IMR-90 (cell line): ENCODE measurements at places on chromosomes 2 and 18.

DNA sequence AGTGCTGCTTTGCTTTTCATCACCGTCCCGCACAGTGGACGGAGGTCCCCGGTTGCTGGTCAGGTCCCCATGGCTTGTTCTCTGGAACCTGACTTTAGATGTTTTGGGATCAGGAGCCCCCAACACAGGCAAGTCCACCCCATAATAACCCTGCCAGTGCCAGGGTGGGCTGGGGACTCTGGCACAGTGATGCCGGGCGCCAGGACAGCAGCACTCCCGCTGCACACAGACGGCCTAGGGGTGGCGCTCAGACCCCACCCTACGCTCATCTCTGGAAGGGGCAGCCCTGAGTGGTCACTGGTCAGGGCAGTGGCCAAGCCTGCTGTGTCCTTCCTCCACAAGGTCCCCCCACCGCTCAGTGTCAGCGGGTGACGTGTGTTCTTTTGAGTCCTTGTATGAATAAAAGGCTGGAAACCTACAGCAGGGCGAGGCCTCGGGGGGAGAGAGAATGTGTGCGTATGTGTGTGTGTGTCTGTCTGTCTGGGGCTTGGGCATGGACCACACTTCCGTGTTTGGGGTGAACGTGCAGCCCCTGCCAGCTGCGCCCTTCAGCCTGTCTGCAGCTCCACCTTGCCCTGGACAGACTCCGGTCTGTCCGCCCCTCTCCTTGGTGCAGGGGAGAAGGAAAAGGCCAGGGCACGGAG is 32.3 kb downstream of the GPC1 start:
- DNase-seq = no peak

- no peak for DNase-seq
Observed at GRCh38 chr2:3192920-3193319, 184.7 kb downstream of the EIPR1 start.

DNA sequence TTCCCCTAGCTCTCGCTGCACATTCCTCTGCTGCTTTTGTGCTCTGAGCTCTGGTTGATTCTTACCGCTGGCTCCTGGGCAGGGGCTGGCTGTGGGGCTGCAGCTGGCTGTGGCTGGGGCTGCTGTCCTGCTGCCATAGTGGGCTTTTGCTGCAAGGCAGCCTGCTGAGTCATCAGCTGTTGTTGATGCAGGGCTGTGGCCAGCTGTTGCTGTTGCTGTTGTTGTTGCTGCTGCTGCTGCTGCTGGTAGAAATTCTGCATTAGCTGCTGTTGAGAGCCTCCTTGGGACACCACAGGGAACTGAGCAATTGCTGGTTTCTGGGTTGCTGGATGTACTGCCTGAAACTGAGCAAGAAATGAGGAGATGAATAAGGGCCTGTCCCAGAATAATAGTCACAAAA is 77.2 kb upstream of the NFU1 start:
- DNase-seq = peak; percentile 89

DNA sequence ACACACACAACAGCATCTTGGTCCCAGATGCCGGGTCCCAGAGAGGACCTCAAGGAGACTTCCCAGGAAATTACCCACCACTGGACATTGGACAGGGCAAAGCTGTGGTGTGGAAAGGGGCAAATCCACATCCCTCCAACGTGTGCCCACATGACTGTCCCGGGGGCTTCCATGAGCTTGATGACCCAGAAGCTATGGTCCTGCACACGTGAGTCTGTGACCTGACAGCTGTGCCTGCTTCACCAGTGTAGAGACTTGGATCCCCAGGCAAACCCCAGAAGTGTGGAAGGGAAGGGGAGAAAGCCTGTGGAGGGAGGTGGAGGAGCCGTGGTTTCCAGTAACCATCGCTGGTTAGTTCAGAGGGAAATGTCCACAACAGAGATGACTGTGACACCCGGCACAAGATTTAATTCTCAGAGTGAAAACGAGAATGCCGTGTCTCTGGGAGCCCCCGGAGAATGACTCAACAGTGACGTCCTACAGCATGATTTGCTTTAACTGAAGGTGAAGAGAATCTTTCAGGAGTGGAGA is 19.1 kb upstream of the GPR55 start:
- no peak for DNase-seq

DNA sequence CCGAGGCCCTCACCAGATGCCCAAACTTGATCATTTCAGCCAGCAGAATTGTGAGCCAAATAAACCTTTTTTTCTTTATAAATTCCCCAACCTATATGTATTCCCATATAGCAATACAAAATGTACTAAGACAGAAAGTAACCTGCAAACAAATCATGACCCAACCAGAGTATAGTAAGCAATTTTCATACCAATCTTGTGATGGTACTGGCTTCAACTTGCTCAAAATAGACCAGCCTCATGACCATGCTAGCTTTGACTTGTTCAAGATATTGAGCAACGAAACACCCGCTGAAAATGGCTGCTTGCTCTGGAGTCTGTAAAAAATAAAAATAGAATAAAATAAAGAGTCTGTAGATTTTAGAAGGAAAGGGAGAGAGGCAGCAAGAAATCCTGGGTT is 97.6 kb downstream of the C1D start:
- DNase-seq = no peak

GRCh38 chr2:138922973-138923563 is 142.9 kb upstream of the NXPH2 start:
- DNase-seq = no peak

DNA sequence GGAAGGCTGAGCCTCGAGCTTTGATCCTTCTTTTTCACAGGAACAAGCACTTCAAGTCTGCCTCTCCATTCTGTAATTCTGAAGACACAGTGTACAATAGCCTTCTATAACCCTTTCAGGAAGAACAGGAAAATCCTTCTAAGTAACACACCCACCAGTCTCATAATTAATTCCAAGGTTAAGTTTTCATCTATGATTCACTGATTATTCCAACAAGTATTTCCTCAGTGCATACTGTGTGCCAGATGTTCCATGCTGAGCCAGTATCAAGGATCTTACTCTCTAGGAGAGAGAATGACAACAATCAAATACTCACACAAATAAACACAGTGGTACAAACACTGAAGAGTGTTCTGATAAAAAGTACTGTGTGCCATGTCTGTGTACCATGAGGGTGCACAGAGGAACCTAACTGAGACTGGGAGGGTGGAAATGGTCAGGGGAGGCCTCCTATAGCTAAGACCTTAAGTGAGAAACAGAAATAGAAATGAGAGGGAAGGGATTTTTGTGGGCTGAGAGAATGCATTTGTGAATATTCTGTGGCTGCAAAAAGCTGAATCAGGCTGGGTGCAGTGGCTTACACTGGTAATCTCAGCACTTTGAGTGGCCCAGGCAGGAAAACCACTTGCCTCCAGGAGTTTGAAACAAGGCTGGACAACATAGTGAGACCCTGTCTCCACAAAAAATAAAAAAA is 7.3 kb upstream of the MTLN start:
- peak; percentile 48 for DNase-seq

- no peak for DNase-seq
Observed at GRCh38 chr2:177445200-177445599, 52.6 kb downstream of the AGPS start.

DNA sequence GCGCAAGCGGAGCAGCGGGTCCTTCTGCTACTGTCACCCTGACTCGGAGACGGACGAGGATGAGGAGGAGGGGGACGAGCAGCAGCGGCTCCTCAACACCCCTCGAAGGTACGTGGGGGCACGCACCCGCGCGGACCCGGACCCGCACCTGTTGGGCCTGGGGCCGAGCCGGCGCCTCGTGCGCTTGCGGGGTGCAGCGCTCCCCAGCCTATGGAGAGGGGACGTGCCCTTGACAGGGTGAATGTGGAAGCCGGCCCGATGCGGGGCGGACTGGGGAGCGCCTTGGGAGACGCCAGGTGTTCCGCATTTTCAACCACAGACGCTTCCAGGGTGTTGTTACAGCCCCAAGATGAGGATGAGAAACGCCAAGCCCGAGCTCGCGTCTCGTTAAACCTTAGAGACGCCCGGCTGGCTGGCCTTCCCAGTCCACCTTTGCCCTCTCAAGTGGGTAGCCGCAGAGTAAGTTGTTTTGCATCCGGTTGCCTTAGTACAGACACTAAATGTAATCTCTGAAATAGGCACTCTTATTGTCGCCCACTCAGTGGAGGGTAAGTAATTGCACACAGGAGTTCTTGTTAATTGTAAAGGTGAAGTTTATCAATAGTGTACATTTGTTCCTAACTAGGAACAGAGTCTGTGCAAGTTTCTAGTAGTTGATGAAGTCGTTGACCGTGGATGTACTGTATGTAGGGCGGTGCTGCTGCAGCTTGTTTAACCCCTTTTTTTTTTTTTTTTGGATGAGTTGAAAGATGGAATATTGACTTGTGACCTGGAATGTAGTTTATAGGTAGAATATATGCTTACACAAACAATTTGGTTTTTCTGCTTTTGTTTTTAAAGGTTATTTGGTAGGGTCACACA is 815 bp downstream of the GMCL1 start:
- DNase-seq = no peak

DNA sequence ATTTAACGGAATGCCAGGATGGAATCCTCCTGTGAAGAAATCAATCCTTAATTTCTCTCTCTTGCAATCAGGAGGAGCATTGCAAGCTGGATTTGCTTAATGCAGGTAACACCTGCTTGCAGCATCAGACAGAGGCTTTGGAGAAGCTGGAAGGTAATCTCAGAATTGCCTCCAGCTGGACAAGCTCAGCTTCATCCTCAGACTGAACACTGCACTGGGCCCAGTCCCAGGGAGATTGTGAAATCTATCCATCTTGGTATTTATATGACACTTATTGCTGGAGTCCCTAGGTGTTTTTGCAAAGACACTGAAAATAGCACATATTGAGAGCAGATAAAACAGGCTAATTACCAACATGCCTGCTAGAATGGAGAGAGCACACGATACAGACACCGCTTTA is 179.4 kb upstream of the SESTD1 start:
- DNase-seq = peak; percentile 45

GRCh38 chr2:225937625-225938187 is 538.2 kb downstream of the NYAP2 start:
- DNase-seq = peak; percentile 36

GRCh38 chr2:177882501-177882900 is 190.1 kb downstream of the PDE11A start:
- DNase-seq = no peak

- DNase-seq = no peak
Observed at GRCh38 chr2:9535177-9535576, 20.5 kb downstream of the ADAM17 start.

GRCh38 chr2:145569108-145569507 is 1049.2 kb upstream of the ZEB2 start:
- peak; percentile 39 for DNase-seq

DNA sequence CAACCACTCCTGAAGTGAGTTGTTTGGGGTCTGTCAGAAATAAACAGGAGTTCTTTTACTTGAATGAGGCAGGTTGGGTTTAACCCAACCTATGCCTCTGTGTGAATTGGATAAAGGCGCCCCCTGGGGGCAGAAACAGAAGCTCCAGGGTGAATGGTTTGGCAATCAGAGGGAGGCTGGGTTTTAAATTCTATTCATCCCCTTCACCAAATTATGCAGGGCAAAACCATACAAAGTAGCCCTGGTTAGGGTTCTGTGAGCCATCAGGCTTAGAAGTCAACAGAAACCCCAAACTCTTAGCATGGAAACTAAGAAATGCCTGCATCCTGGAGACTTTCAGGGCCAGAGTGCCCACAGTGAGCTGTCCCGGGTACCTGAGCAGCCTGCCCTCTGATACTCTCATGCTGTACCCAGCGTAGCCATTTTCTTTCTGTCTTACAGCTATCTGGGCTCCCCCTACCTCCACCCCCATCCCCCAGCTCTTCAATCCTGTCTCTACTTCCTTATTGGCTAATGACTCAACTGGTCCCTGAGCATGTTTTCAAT is 241.5 kb downstream of the ICOS start:
- no peak for DNase-seq

DNA sequence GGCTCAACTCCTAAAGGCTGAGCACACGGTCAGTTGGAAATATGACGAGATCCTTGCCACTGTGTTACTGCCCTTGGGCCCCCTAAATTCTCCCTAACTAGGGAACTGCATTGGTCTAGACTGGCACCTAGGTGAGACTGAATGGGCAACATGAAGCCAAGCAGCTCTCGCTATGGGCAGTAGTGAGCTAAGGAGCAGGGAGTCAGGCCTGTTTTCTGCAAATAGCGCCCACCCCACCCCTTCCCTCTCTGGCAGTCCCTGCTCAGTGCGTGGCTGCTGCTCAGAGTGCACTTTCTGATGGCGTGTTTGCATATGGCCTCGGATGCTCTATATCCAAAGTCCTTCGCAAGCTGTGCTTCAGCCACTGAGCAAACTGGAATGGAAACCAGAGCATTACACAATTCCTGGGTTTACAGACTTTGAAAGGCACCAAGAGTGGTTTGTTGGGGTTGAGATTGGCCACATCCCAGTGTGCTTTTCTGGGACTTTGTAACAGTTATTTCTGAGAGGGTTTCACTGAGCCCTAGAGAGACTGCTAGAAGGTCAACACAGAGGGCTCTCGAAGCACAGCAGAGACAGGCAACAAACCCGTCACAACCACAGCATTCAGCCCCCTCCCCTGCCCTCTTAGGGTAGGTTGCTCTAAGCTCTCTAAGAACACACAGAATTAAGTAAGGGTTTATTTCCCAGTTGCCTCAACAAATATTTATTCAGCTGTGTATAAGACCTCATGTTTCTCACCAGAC is 419.9 kb downstream of the STK39 start:
- no peak for DNase-seq

- peak; percentile 27 for DNase-seq
Observed at GRCh38 chr2:200930947-200931626, 32.4 kb downstream of the ORC2 start.

DNA sequence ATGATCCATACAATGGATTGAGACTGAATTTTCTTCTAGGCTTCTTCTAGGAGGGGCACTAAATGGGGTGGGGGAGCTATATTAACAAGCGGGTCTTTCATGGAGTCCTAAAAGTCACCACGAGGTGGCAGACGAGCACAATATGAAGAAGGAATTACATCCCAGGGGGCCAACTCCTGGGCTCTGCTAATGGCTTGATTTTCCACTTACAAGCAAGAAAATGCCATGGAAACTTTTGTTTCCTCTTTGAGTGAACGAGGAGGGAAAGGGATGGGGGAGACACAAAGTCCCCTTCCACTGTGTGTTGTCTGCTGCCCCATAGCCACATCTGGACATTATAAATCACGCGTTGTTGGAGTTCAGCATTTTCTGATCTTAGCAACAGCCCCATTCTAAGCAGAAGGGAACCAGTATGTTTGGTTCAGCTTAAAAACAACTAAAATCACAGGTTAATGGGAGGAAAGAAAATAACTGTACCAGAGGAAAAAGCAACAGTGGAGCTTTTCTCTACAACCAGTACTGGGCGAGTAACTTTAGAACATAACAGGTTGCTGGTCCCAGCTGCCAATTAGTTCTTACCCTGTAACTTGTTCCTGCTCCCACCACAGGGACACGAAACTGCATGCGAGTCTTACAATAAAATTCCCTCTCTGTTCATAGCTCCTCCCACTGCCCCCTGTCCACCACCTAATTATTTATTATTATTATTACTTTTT is 285.0 kb upstream of the PARD3B start:
- DNase-seq = peak; percentile 74

DNA sequence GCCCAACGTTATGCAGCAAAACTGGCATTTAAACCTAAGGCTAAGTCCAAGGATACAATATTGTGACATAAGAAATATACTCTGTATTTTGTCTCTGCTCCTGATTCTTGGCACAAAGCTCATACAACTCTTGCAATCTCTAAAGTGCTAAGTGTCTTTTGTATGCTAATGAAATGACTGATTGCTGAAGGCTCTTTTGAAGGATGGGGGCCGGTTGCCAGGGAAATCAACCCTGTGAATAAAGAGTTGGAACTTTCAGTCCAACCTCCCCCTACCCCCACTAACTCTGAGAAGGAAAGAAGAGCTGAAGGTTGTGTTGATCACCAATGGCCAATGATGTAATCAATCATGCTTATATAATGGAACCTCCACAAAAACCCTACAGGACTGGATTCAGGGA is 40.3 kb downstream of the SESTD1 start:
- no peak for DNase-seq
